ENCODE measurements at places on chromosomes 7 and 10. TPM values are rescaled to one million over a fixed set of nuclear protein-coding genes. Genes with fewer than 3 reads are reported as not detected.

DNA sequence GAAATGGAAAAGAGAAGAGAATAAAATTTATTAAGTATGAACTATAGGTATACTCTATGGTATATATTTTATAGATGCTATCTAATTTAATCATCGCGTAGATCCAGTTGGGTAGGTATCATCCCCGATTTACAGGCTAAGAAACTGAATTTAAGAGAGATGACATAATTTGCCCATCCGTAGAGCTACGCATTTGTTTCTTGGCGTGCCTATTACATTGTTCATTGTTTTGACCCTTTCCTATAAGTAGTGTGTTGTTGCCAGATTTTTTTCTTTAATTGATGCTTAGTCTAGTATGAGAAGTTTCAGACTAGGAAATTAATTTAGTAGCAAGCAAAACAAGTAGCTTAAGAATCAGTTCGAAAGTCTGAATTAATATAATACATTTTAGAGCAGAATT, 205.7 kb upstream of the NPSR1 start:
- no peak for DNase-seq

SPAM1 gene
- not detected for total RNA-seq

GRCh38 chr10:82288461-82288881, 413.5 kb downstream of the NRG3 start:
- DNase-seq: peak; percentile 16

TEX36 gene
- 0.10 TPM for total RNA-seq

DNA sequence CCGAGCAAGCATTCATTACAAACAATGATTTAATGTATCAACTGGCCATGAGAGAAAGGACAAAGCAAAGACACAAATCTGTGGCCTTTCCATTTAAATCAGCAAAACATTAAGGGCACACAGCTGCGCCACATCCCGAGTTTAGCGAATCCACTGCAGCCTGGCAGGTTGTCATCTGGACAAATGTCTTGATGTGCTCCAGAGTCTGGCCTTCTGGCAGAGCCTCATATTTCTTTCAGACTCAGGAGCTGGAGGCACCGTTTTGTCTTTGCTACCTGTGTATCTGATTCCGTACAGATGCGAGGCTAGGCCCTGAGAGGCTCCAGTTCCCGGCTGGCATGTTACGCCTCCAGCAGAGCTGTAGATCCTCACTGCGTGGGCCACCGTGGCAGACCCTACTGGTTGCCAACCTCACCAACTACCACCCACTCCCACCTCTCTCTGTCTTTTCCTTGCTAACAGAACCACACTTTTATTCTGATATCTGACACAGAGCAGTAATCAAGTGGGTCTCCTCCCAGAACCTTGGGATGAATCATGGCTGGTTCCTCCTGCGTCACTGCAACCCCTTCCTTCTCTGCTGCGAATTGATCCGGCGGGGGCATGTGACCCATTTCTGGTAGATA, 40.9 kb upstream of the EFCAB10 start:
- DNase-seq: no peak

DNA sequence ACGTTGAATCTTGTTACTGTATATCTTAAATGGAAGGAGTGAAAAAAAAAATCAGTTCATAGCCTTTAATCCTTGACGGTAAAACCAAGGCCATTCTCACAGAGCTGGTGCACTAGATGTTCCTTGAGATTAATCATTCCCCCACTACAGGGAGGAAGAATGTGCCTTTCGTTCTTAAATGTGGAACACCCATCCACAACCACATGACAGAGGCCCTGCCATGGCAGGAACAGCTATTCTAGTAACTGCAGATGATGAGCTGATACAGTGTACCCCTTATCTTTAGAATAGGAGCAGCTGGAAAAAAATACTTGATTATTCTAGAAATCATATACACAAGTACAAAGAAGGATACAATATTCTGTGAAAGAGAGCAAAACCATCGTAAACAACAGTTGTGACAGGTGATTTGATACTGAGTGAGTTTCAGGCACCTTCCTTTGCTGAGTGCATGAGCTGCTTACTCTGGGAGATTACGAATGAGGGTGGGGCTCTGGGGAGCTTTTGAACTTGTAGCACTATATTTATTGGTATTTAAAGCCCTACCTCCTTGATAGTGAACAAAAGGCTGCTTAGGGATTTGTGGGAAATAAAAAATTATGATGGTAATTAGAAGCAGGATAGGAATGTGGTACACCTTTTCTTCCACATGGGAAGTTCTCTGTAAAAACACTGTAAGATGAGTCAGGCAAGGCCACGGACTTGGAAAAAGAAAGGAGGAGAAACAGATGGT, 244.4 kb upstream of the SLC26A5 start:
- peak; percentile 35 for DNase-seq

GRCh38 chr7:54546081-54546985, 4.2 kb downstream of the VSTM2A start:
- no peak for DNase-seq

- DNase-seq: no peak
Measured at GRCh38 chr10:119473771-119474170, 68.7 kb downstream of the RGS10 start.

GRCh38 chr7:105690325-105690945, 109.1 kb upstream of the EFCAB10 start:
- DNase-seq: peak; percentile 87

DNA sequence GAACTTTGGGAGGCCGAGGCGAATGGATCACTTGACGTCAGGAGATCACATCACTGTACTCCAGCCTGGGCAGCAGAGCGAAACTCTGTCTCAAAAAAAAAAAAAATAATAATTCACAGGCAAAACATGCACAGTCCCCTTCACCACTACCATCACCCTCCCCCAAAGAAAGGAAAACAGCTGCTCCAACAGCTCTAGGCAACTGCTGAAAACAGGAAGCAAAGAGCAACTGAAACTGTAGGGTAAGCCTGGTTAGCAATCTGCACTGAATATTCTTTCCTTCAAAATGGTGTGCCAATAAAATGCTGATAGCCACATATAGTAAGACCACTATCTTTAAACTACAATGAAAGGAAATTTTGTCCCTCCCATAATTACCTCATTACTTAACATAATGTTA, 11.8 kb downstream of the NT5C2 start:
- no peak for DNase-seq

DNA sequence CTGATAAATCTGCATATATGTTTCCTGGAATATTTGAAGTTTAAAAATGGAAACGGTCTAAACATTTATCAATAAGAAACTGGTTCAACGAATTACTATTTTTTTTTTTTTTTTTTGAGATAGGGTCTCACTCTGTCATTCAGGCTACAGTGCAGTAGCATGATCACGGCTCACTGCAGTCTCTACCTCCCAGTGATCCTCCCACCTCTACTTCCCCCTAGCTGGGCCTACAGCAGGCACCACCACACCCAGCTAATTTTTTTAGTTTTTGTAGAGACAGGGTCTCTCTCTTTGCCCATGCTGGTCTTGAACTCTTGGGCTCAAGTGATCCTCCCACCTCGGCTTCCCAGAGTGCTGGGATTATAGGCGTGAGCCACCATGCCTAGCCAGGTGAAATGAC, 68.3 kb downstream of the UBE2H start:
- DNase-seq: no peak

GRCh38 chr7:113805976-113806375, 112.8 kb downstream of the PPP1R3A start:
- peak; percentile 51 for DNase-seq

DNA sequence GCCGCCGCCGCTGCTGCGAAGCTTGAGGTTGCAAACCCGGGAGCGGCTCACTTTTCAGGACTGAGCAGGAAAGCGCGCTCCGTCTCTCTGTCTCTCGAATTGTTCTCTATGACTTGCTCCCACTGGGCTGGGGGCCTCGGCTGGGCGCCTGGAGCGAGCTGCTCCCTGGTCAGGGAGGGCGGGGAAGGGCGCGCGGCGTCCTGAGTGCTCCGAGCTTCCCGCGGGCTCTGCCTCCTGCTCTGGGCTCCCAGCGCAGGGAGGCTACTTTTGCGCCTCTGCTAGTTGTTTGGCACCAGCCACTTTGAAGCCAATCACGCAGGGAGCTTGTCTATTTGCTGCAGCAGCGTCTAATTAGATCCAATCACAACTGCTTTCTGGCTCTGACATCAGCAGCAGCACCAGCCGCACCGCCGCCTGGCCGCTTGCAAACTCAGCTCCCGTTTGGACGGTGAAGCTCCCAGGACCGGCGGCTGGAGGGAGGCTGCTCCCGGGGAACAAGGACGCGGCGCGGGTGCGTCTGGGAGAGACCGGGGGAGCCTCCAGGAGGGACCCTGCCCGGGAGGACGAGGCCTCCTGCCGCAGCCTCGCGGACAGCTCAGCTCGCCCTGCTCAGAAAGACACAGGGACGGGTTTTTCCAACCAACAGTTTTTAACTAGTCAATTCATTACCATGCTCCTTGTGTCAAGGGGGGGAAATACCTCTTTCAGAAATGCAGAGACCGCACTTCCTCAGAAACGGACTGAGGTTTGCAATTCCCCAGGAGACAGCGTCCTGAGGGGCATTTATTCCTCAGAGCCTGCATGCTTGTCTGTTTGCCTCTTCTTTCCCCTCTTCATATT, at the start of gene ADARB2:
TSS of gene ADARB2 (minus strand) at position 304 of the 840 bp plus-strand sequence.
- DNase-seq: no peak

DNA sequence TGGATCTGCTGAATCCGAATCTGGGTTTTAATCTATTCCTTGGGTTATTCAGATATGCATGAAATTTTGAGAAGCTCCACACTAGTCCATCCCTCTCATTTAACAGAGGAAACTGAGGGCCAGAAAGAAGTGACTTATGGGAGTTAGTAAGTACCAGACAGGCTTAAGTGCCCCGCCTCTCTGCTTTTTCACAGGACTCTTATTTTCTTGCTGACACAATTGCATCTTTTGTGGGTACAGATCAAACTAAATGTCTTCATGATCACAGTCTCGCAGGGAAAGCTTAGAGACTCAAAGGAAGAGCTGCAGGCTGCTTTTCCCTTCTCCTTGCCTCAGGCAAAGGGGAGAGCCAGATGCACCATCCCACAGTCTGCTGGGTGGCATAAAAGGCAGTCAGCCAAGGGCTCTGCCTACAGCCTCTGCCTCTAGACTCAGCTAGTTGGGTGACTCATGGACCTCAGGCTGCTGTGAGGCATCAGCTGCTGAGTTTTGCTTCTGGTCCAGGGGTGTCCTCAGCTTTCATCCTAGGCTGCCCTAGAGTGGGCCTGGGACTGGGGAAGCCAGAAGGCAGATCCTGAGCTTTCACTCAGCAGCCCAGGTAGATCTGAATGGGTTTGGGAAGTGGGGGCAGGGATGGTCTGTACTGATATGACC, 11.6 kb downstream of the GOLGA7B start:
- peak; percentile 92 for DNase-seq

GRCh38 chr7:149620961-149621360, 123.4 kb upstream of the ZNF746 start:
- no peak for DNase-seq

ABCC2 gene
- total RNA-seq: 6.1 TPM

GRCh38 chr10:128530301-128530700, 404.1 kb upstream of the MKI67 start:
- no peak for DNase-seq

SPDYE16 gene
- 0.22 TPM for total RNA-seq

DNA sequence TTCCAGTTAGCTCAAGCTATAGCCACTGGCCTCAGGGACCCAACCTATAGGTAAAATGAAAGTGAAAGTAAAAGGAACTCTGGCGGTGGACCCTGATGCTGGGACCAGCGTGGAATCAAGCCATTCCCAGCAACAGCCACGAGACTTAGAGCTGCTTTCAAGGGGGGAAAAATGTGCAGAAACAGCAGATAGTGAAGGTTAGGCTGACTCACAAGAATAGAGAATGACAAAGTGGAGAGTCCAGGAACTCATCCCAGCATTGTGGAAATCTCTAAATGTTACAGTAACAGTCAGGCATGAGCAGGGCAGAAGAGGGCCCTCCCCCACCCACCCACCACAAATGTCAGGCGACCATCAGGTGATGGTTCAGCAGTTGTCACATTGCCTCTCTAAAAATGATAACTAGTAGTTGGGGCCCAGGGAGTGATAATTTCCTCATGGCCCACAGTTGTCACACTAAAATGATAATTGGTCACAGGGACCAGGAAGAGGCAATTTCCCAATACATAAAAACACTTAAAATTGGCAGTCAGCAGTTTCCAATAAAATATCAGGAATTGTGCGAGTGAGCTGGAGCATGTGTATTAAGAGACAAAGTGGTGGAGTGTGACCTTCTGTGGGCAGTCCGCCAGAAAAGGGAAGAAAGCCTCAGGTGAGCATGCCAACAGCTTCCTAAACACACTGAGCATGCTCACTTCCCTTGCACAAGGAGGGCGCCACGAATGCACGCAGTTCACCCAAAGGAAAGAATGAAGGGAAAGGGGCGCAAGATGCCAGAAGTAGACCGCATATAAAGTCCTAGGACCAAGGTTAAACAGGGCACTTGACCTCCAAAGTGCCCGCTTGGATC, 129.8 kb upstream of the PPP1R3A start:
- peak; percentile 57 for DNase-seq

OGDHL gene
- total RNA-seq: 3.0 TPM

- DNase-seq: no peak
Measured at GRCh38 chr7:144403649-144404061, at the start of gene NOBOX. Gene NOBOX (minus strand): TSS chr7:144403693.

DNA sequence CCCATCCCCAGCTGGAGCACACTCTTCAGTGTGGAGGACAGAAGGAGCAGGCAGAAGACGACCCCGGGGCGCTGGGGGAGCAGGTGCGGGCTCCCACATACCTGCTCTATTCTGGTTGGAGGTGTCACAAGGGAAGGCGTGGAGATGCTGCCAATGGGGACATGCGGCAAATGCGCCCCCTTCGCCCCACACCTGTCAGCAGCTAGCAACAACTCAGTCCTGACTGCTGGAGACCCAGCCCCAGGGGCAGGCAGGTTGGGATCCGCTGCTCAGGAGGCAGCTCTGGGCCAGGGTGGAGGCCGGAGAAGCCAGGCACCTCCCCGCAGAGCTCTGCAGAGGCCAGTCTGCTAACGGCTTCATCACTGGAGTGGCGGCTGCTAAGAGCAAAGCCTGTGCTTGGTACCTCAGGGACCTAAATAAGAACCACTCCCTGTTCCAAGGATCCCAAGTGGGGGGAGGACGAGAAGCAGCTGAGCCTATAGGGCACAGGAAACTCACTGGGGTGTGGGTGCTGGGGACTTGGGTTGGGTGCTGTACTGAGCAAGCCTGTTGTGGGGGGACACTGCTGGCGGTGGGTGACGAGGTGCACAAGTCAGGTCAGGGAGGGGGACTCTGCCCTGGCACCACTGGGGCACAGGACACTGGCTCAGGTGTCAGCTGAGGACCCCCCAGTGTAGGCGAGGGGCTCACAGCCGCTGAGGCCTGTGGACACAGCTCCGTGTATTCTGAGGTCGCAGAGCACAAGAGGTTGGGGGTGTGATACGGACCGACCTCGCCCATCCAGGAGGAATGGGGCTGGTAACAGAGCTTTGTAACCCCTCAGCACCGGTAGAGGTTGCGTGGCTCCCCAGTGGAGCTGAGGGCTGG, 19.2 kb upstream of the GPR146 start:
- DNase-seq: no peak

HTRA1 gene
- total RNA-seq: 89.7 TPM

All from M059J (cell line).